ENCODE measurements at places on chromosomes 6 and 20.
A peak's percentile ranks its signal among the peaks of the same experiment; 100 is the strongest.

- peak; percentile 49 for DNase-seq
These were observed 154.4 kb upstream of the STMND1 start for GRCh38 chr6:16947375-16948015.

DNA sequence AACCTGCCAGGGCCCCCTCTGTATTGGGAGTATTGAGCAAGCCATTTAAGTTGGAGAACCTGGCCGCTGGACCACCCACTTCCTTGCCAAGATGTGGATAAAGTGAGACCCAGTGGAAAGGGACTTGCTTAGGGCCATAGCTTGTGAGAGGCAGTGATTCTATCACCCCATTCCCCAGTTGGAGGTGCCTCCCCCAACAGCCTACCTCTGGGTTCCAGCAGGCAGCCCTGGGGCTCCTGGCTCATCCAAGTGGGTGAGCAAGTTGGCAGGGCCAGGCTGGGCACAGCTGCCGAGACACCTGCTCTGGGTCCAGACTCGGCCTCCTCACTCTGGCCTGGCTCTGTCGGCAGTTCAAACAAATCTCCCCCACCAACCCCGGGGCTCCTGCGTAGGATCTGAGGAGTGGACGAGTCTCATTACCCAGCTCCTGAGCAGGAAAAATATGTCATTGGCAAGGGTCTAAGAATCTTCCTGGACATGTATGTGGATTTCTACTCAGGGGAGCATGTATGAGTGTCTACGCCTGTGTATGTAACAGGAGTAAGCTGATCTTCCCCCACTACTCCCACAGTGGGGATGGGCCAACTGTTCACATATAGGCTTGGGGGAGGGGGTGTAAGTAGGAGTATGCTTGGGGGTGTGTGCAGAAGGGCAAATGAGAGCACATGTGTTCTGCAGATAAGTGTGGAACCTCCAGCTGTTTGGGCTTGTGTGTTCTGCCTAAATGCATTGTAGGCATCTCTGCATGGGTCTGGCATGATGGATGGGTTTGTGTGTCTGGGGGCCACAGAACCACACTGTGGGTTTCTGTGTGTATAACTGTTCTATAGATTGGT lies 1.9 kb downstream of the ID1 start:
- no peak for DNase-seq

- DNase-seq = no peak
These were observed 48.6 kb downstream of the ABHD12 start for GRCh38 chr20:25341716-25342680.

DNA sequence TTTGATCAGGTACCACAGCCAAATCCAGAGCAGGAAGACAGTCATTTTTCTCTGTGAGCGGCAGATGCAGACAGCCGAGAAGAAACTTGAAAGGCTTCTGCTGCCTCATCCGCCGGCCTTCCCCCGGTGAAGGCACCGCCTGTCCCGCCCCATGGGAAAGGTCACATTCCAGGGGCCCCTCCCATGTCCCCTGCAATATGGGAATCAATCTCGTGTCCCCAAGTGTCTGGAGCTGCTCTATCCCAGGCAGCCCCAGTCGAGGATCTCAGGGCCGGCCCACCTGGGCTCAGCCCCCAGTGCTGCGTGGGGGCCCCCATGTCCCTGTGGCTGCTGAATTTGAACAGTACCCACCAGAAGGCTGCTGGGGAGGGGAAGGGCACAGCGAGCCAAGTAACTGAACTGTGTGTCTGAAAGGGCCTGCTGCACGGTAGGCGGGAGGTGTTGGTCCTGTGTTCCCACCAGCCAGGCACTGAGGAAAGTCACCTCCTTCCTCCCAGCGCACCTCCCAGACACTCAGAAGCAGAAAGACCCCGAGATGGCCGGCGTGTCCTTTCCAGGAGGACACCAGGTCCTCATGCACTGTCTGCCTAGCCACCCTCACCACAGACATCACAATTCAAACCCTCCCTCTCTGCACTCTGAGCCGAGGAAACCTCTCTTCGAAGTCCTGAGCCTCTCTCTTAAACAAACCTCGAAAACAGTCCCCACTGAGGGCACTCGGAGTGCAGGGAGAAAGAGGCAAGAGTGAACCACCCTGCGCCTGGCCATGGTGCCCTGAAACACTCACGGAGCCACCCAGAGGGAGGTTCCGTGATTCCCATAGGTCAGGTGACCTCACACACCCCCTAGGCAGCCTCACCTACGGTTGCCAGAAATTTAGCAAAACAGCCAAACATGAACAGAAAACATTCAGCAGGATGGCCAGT lies 99.3 kb downstream of the PSMB1 start:
- no peak for DNase-seq

- DNase-seq = no peak
These were observed 61.9 kb upstream of the NRSN1 start for GRCh38 chr6:24064106-24064505.

- no peak for DNase-seq
These were observed 142.9 kb downstream of the TFAP2A start for GRCh38 chr6:10271982-10272381.

- DNase-seq = no peak
These were observed 36.5 kb upstream of the PSMF1 start for GRCh38 chr20:1081891-1082290.

GRCh38 chr20:59078231-59078630 lies 35.6 kb upstream of the PRELID3B start:
- DNase-seq = no peak

- no peak for DNase-seq
These were observed 9.1 kb downstream of the ATP9A start for GRCh38 chr20:51758978-51759544.

DNA sequence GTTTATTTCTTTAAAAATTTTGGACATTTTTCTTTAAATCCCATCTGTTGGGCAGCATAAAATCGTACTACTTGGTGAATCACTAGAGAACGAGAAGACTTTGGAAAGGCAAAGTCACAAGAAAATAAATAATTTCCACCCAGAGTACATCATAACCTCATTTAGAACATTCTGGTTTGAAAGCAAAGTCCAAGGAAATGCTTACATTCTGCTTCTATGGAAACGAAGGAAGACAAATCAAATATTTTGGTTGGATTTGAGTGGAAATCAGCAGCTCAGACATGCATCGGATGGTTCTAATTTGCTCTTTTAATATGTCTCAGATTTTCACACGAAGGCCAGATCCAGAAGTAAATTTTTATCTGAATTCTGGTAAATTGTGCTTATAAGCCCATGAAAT lies 60.7 kb upstream of the LTV1 start:
- no peak for DNase-seq

GRCh38 chr6:210778-211374 lies 81.4 kb upstream of the DUSP22 start:
- DNase-seq = no peak

DNA sequence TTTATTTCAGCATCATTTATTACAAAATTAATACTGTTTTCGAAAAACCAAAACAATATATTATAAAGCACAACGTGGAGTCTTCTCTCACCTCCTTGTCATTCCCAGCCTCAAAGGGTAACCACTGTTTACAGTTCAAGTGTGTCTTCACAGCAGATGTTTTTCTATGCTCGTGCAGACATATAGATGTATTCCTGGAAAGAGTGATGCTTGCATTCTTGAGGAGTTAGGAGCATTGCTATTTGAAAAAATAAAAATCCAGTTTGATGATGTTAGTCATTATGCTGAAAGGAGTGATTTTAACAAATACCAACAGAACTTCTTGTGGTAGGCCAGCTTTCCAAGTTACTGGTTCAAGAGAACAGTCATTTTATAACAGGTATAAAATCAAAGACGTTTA lies 234.9 kb downstream of the BCKDHB start:
- no peak for DNase-seq

GRCh38 chr20:38827770-38828281 lies 22.3 kb downstream of the PPP1R16B start:
- DNase-seq = no peak

DNA sequence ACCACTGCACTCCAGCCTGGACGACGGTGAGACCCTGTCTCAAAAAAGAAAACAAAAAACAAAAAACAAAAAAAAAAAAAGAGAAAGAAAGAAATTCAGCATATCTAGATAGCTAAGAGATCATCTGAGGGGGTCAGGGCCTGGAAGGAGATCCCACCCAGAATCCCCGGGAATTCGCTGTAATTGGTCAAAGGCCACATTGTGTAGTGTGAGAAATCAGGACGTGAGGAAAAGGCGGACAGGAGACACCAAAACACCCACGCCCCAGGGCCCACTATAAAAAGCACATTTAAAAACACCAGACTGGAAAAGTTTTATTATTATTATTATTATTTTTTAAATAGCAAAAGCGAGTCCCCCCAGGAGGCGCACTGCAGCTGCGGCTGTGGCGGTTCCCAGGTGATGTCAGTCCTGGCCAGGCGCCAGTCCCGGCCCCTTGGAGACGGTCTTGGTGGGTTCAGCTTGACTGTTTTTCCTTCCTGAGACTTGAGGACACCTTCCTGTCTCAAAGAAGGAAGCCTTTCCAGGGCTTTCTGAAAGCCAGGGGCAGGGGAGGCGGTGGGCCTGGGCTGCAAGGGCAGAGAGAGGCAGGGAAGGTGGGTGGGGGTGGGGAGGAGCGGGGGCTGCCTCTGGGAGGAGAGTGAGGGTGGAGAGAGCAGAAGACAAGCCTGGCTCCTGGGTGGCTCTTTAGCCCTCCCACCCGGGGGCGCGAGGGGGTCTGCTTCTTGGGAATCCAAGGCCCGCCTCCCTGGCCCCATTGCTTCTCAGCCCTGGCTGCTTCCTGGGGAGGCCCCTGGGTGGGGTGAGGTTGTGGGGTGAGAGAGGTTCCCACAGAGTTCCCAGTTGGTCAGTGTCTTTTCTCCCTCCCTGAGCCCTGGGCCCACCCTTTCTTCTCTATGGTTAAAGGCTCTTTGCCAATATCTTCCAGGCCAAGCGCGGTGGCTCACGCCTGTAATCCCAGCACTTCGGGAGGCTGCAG lies 14.5 kb downstream of the TCF15 start:
- DNase-seq = no peak

DNA sequence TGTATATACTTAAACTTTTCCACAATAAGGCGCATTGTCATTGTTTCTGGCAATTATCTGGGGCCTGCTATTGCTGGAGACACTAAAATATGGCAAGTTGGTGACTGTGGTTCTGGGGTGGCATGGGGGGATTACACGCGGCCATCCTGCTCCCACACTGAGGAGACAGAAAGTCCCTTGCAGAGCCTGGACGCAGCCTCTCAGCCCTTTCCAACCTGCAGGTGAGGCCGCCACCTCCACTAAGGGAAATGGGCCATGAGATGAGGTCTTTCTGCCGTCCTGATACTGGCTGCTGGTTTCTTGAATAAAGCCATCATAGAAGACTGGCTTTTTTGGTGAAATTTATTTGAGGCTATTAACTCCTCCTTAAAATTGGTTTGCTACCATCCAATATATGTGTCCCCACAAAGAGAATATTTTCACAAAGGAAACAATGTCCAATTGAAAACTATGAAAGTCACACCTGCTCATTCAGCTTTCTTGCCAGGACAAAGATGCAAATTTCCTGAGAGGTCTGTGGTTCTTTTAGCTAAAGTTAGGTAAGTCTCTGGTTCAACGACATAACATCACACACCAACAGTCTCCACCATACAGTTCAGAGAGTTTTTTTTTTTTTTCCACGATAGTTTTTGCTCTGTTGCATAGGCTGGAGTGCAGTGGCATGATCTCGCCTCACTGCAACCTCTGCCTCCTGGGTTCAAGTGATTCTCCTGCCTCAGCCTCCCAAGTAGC lies 13.0 kb downstream of the TXNDC5 start:
- no peak for DNase-seq

DNA sequence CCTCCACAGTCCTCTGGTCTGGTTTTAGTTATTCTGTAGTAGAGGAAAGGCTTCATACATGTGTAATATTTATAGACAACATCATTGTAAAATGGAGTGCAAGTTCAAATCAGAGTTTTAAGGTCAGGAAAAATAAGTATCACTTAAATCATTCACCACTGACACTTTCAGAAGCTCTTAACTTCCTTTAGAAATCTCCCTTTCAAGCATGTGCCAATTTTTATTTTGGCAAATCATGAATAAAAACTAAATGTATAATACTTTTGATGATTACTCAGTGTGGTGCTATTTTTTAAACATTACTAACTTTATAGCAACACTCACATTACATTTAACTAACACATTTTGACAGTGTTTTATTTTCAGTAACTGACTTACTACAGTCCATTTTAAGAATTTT lies 112.2 kb downstream of the OGFRL1 start:
- DNase-seq = no peak

GRCh38 chr20:23011008-23011721 lies 23.9 kb upstream of the SSTR4 start:
- DNase-seq = no peak

DNA sequence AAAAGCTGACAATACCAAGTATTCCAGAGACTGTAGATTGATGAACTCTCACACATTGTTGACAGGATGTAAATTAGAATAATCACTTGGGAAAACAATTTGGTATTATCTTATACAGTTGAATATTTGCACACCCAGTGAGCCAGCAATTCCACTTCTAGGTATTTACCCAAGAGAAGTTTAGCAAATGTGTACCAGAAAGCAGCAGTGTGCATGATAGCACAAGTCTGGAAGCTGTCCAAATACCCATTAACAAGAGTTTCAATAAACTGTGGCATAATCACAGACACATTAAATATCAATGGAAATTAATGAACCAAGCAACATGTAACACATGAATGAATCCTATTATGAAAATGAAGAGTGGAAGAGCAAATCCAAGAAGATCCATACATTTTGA lies 233.6 kb downstream of the TPBG start:
- DNase-seq = no peak

GRCh38 chr6:138724015-138724414 lies 49.6 kb upstream of the CCDC28A start:
- no peak for DNase-seq

- no peak for DNase-seq
These were observed 130.7 kb upstream of the ARID1B start for GRCh38 chr6:156646496-156646895.

- no peak for DNase-seq
These were observed 1.1 kb upstream of the BEND3 start for GRCh38 chr6:107116328-107116892.

GRCh38 chr6:122198922-122199321 lies 200.5 kb upstream of the HSF2 start:
- DNase-seq = no peak

DNA sequence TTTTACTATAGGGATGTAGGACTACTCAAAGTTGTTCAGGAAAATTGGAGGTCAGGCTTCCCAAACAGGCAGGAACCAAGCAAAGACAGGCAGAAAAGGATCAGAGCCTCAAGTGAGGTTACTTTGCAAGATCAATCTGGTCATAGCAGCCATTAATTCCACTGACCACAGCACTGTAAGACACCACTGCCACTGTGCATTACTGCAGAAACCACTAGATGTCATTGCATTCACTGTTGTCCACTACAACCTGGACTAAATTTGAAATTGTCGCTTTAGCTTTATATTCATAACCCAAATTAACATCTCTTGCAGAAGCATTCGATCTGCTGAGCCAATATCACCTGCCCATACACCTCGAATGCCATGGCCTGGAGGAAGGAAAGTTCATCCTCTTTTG lies 126.9 kb upstream of the UFL1 start:
- no peak for DNase-seq

GRCh38 chr6:12331951-12332749 lies 42.0 kb downstream of the EDN1 start:
- DNase-seq = no peak

- no peak for DNase-seq
These were observed 698.8 kb downstream of the DHX35 start for GRCh38 chr20:39660965-39661364.

GRCh38 chr6:100948381-100949133 lies 67.4 kb upstream of the ASCC3 start:
- DNase-seq = no peak
